ENCODE measurements at places on chromosomes 7 and 10.

DNA sequence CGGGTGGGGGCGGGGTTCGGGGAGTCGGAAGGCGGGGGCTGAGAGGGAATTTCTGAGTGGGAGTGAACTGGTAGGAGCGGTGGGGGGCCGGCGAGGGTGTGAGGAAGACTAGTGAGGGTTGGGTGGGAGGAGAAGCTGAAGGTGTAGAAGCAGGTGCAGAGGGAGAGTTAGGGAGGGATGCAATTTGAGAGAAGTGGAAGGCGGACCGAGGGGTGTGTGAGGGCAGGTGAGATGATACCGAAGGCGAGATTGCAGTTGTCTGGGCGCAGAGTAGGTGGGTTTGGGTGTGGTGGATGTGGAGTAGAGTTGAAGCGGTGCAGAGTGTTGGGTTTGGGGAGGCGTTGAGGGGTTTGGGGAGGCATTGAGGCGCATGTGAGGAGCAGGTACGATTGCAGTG is 643 bp downstream of the KAT6B start:
- DNase-seq = no peak

GRCh38 chr7:150917969-150918368 is 60.2 kb downstream of the KCNH2 start:
- no peak for DNase-seq

DNA sequence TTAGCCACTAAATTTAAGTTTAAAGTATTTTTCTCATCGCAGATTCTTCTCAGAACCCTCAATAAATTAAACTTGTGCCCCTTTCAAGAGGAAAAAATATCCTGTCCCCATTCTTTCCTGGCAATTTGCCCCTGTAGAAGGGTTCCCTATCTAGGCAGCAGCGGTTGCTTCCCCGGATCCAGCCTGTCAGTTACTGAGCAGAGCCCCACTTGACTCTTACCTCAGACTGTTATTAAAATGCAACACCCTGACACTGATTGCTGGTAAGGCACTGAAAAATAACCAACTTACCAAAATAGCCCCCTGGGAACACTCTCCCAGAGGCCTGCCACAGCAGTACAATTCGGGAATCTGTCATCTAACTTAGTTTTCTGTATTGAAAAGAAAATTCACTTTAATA is 13.9 kb downstream of the LMTK2 start:
- DNase-seq = no peak

- peak; percentile 90 for DNase-seq
These were observed 89.0 kb downstream of the CH25H start for GRCh38 chr10:89118091-89118490.

DNA sequence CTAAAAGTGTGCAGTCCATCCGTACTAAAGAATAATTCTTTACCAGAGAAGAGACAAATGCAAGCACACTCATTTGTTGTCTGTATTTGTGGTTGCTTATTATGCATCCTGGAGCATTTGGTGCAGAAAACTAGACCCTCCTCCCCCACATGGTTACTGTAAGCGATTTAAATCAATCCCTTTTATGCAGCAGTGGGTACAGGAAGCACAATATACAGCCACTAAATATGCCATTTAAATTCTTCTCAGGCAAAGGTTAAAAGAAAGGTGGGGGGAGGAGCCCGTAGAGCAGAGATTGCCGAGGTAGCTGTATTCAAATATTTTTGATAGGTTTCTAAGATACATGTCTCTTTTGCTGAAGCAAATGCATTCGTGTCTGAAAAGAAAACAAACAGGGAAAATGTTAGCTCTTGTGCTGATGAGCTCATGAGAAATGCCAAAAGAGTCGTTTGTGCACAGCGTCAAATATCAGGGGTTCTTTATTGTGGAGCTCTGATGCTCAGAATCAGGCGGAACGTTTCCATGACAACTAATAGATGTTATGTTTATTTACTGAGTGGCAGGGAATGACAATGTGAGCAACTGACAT is 131.3 kb upstream of the NPVF start:
- DNase-seq = no peak

- DNase-seq = no peak
These were observed 9.8 kb downstream of the DHX32 start for GRCh38 chr10:125871338-125871737.

- peak; percentile 85 for DNase-seq
These were observed 74.7 kb upstream of the ITGB1 start for GRCh38 chr10:33032654-33033151.

GRCh38 chr7:32047075-32047474 is 23.1 kb downstream of the PDE1C start:
- no peak for DNase-seq

- no peak for DNase-seq
These were observed 6.9 kb upstream of the VDAC2 start for GRCh38 chr10:75203724-75204123.

- DNase-seq = peak; percentile 68
These were observed 2.1 kb upstream of the ZKSCAN1 start for GRCh38 chr7:100013328-100013676.

GRCh38 chr7:149666360-149666945 is 106.9 kb downstream of the ZNF467 start:
- peak; percentile 23 for DNase-seq

DNA sequence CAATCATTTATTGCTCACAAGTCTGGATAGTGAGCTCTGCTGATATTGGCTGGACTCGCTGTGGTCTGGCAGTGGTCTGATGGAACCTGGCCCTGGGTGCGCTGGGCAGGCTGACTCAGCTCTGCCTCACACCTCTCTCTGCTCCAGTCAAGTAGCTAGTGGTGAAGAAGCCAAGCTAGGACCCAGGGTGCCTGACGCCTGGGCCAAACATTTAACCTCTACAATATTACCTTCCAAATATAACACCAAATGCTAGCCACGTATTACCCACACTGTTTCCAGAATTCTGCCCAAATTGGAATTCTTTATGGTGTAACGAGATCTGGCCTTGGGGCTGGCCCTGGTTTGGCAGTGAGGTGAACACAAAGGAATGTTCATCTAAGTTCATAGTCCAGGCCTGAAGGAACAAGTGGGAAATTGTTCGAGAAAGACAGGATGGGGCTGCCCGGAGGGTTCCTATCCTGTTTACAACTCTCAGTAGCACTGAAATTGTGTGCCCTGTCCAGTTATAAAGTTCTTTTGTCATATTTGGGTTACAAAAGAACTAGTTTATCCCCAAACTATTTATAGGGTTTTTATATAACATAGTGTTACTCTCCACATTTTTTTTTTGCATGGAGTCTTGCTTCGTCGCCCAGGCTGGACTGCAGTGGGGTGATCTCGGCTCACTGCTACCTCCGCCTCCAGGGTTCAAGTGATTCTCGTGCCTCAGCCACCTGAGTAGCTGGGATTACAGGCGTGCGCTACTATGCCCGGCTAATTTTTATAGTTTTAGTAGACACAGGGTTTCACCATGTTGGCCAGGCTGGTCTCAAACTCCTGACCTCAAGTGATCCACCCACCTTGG is 16.3 kb downstream of the OR2AE1 start:
- peak; percentile 92 for DNase-seq

DNA sequence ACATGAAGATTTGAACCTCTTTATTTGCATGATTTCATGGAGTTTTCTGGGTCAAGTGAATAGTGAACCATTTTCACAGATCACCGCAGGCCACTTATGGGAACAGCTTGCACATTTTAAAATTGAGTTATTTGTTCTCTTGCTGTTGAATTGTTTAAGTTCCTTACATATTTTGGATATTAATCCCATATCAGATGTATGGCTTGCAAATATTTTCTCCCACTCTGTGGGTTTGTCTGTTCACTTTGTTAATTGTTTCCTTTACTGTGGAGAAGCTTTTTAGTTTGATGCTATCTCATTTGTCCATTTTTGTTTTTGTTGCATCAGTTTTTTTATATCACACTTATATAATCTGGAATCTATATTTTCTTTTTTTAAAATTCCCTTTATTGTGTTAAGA is 14.1 kb upstream of the ZC3HAV1L start:
- no peak for DNase-seq

GRCh38 chr7:47301105-47301477 is 280.8 kb downstream of the TNS3 start:
- DNase-seq = no peak

- no peak for DNase-seq
These were observed 187.6 kb upstream of the SHH start for GRCh38 chr7:155999631-156000489.

DNA sequence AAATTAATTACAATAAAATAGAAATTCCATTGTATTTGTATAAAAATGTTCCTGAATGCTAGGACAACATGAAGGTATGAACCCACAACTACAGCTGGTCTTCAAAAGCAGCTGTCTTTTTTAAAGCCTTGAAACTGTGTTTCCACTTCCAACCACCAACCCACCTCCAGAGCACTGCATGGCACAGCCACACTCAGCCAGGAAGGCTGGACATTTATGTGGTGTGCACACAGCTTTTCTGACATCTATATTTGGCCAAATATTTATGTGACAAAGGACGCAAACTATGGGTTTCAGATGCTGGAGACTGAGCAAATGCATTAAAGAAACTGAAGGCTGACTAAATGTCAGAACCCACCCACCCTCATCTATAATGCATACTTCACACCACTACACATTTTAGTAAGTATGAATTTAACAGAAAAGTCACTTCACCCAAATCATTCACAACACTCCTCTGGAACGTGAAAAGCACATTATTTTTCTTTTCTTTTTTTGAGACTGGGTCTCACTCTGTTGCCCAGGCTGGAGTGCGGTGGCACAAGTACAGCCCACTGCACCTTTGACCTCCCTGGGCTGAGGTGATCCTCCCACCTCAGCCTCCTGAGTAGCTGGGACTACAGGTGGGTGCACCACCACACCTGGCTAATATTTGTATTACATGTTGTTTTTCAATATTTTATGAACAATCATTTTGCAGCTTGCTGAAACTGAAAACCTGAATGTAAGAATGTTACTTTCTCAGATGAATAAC is 27.9 kb upstream of the DAGLB start:
- no peak for DNase-seq

- DNase-seq = no peak
These were observed 427.1 kb upstream of the GALNT17 start for GRCh38 chr7:70704831-70705346.

DNA sequence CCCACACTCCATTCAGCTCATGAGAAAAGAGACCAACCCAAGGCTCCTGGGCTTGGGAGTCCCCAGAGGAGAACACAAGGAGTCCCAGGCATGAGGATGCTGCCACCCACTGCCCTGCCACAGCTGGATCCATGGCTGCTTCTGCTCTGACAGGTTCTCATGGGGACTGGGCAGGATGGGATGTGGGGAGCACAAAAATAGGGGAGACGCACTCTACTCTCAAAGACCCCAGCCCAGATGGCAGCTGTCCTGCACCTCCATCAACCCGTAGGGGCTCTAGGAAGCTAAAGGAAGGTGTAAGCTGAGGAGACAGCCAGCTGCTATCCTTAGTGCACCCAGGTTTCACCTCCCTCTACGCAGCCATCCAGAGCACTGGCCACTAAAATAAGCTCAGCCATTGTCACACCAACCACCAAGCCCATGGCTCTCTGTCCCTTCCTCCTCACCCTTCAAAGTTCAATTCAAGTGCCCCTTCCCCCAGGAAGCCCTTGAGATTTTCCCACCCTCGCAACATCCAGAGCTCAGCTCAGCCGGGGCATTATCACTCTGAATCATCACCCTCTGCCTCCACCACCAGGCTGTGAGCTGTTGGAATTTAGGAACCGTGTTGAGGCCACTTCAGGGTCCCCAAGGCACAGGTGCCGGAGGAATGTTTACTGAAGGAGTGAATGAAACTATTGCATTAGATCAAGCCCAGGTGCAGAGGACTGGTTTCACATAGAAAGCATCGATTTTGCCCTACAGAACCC is 142.1 kb downstream of the GRID1 start:
- no peak for DNase-seq

DNA sequence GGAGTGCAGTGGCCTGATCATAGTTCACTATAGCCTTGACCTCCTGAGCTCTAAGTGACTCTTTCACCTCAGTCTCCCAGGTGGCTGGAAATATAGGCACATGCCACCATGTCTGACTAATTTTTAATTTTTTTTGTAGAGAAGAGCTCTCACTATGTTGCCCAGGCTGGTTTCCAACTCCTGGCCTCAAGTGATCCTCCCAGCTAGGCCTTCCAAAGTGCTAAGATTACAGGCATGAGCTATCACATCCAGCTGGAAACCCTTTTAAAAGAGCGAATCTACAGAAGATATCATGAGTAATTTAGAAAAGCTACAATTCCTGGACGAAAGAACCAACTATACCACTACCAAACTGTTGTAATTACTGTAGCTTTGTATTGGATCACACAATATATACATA is 394.4 kb upstream of the AUTS2 start:
- no peak for DNase-seq

GRCh38 chr7:12965767-12966166 is 278.3 kb downstream of the ARL4A start:
- DNase-seq = peak; percentile 72

- no peak for DNase-seq
These were observed 63.7 kb upstream of the AOAH start for GRCh38 chr7:36787933-36788378.

DNA sequence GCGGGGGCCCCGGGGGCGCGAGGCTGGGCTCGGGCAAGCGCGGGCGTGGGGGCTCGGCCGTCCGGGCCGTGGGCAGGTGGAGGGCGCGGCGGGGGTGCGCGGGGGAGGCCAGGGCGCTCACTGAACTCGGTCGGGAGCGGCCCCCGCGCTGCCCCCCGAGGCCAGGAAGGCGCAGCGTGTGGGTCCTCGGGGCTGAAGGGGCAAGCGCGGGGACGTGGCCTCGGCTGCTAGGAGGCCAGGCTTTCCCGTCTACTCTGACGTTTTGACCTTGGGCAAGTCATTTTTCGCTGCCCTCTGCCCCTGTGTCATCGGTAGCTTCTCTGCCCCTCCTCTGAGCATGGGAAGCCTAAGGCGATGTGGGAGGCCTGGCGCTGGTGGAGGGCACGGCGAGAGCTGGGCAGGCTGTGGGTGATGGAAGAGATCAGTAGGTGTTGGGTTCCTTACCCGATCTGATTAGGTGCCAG is 441 bp downstream of the FBH1 start:
- DNase-seq = peak; percentile 25

DNA sequence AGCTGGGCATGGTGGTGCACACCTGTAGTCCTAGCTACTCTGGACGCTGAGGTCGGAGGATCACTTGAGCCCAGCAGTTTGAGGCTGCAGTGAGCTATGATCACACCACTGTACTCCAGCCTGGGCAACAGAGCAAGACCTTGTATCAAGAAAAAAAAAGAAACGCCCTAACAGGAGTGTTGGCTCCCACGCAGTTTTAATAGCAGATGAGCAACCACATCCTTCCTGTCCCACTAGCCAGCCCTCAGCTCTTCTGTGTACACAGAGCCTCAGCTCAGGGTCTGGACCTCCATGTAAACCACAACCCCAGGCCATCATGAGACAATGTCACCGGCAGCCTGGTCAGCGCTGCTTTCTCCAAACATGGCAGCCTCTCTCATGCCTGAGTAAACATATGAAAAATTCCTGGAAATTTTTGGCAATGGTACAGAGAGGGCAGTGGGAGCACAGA is 108.2 kb downstream of the PIP4K2A start:
- no peak for DNase-seq
